ENCODE measurements at places on chromosomes 6 and 20.

DNA sequence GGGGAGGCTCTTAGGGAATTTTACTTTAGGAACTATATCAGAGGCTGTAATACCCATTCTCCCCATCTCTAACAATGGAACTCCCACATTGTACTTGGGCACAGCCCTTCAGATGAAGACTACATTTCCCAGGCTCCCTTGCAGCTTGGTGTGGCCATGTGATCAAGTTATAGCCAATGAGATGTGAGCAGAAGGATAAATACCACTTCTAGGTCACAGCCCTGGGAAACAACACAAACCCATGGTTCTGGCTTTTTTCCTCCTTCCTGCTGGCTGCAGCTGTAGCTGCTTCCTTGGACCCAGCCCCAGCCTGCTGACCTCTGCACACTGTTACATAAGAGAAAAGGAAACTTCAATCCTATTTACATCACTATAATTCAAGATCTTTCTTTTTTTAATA lies 445.9 kb upstream of the JARID2 start:
- DNase-seq: no peak

GRCh38 chr6:150877928-150878327 lies 12.4 kb downstream of the MTHFD1L start:
- no peak for DNase-seq

GRCh38 chr6:27867945-27868300 lies 44.3 kb downstream of the OR2B2 start:
- DNase-seq: peak; percentile 16

DNA sequence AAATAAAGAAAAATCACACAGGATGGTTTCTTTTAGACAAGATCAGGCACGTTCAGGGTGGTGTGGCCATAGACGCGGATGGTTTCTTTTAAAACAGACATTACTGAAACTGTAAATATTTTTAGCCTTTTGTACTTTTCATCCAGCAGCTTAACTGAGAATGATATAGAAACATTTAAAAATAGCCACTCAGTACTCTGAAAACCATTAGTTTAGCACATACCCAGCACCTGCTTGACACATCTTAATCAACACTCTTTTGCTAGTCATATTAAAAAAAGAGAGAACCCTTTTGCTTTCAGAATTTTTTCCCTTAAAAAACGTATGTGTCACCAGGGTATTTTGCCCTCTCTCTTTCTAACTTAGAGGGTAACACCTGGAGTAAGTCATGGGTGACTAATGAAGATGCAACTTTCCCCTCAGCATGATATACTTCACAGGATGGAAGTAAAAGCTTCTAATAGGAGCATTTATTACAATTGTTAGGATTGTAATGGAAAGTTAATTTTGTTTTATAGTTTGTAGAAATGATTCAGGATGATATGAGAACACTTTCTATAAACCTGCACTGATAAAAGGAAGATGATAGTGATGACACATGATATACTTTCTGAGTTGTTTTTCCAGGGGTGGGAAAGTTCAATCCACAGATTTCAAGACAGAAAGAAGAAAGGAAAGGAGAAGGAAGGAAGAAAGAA lies 45.2 kb downstream of the BACH2 start:
- no peak for DNase-seq

DNA sequence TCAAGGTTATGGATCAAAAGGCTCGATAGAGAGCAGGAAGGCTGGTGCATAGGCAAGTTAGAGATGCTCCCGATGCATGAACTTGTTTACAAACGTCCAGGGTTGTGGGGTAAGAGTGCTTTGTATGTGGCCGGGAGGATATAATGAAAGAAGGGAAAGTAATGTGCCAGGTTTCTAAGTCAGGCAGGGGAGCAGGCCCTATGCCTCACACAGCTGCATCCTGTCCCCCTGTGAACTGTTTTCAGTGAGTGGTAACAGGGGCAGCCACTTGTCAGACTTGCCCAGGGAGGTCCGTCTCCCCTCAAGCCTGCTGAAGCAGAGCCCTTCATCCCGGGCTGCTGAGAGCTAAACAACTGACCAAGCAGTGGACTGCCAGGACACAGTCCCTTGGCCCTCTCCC lies 19.4 kb downstream of the KCNK5 start:
- DNase-seq: no peak

DNA sequence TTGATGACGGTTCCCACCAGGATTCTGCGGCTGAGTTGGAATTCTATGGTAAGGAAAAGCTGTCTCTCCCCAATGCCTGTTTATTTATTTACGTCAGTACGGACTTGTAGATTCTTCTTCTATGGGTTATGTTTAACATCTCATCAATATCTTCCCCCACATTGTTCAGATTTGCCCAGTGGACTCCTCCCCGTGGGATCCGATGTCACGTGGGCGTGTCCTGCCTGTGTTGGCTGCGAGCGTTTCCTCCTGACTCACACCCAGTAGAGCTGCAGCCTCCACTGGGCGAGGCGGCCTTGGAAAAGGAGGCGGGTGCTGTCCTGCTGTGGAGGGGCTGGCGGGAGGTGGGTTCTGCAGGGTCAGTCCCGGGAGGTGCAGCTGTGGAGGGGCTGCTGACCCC lies 46.8 kb upstream of the SLCO4A1 start:
- no peak for DNase-seq
